ENCODE measurements at places on chromosomes 11 and 22.
A peak's percentile ranks its signal among the peaks of the same experiment; 100 is the strongest.

GRCh38 chr22:31308181-31308580, 15.9 kb upstream of the PIK3IP1 start:
- no peak for DNase-seq

GRCh38 chr11:64331569-64332371, 8.2 kb upstream of the CCDC88B start:
- peak; percentile 97 for DNase-seq

GRCh38 chr11:35106595-35106994, 32.4 kb upstream of the CD44 start:
- no peak for DNase-seq

- no peak for DNase-seq
Observed at GRCh38 chr11:71169313-71169712, 83.1 kb downstream of the SHANK2 start.

DNA sequence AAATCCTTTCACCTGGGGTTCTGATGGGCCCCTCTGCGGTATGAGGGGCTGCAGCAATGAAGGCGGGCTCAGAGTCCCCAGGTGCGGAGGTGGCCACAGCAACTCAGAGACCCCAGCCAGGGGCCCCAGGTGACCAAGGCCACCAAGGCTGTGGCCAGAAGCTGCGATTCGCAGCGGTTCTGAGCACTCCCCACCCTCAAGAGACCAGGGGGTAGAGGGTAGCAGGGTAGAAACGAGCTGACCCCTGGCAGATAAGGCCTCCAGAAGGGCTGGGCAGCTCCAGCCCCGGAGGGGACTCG, 948 bp downstream of the TNKS1BP1 start:
- DNase-seq = no peak
